ENCODE measurements at places on chromosomes 11 and 22. TPM values are rescaled to one million over a fixed set of nuclear protein-coding genes. Genes with fewer than 3 reads are reported as not detected.

CRYBB3 gene
- not detected for polyA plus RNA-seq

TRIM49 gene
- not detected for polyA plus RNA-seq

OSBPL5 gene
- 49.1 TPM for polyA plus RNA-seq

KREMEN1 gene
- 2.8 TPM for polyA plus RNA-seq

CECR2 gene
- polyA plus RNA-seq = 2.1 TPM

OR8D1 gene
- not detected for polyA plus RNA-seq

LRRC74B gene
- polyA plus RNA-seq = not detected

CDHR5 gene
- not detected for polyA plus RNA-seq

HORMAD2 gene
- polyA plus RNA-seq = 1.2 TPM

KRTAP5-1 gene
- not detected for polyA plus RNA-seq

OR6T1 gene
- polyA plus RNA-seq = not detected

SLC7A4 gene
- polyA plus RNA-seq = not detected

NCR3LG1 gene
- polyA plus RNA-seq = 3.1 TPM

IL18 gene
- not detected for polyA plus RNA-seq

CDCA5 gene
- 2.3 TPM for polyA plus RNA-seq

HEPN1 gene
- polyA plus RNA-seq = not detected
